ENCODE measurements at places on chromosomes 5 and 9.

DNA sequence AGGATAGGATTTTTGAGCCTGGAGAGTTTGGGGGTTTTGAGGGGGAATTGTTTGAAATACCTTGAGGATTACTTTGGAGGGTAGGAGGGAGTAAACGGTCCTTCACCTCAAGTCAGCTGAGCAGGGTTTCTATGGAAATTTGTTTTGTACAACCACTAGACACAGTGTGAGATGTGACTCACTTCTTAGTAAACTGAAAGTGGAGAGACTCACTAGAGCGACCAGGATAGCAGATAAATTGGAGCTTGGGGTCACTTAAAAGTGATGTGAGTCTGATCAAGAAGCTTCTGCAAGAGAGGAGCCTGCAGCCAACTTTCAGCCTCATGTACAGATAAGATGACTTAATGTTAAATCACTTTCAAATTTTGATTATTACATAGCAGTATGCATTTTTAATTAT is 1945.9 kb upstream of the NUDT12 start:
- DNase-seq, result no peak

DNA sequence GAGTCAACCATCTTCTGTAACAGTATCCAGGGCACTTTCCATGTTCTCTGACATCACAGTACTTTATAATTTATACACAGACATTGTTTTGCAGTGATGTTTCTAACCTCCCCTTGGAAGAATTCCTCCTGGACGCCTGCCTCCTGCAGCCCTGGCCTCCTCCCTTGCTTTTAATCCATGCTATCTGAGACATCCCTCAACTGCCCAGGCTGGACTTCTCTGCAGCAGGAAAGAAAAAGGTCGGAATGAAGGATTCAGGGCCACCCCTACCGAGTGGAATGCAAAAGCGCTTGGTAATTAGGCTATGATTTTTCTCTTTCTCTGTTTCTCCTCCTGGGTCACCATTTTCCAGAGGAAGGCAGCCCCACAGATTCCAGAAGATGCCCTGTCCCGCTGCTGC is 47.0 kb upstream of the SHC3 start:
- DNase-seq, result peak; percentile 52

GRCh38 chr5:137260820-137261695 is 238.1 kb downstream of the SPOCK1 start:
- no peak for DNase-seq

- DNase-seq, result no peak
These were observed 148.1 kb downstream of the NPR3 start for GRCh38 chr5:32859211-32859641.

DNA sequence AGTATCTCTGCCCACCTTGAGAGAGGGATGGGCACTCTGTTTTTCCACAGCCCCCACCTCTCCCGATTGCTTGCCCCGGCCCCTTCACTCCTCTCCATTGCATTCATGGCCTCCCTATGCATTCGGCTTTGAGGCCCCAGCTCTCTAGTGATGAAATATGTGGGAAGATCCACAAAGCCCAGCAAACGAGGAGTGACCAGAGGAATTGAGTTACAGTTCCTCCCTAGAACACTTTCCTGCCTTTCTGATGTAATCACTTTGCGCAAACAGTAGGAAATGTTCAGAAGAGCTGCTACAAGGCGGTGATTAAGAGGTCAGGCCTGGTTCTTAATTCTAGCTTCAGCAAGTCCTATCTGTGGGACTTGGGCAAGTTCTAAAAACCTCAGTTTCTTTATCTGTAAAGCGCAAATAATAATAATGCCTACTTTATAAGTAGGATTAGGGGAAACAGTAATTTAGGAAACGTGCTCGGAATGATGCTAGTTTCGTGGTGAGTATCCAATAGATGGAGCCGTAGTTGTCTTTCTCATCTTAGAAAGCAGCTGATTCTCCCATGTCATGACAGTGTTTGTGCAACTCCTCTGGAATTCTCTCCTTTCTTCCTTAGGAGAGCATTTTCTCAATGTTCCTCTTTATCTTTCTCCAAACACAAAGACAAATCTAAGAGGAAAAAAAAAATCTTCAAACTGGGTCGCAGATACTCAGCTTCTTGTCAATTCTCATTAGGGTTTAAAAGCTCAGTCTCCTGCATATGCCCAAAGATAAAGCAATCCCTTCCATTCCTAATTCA is 99.5 kb upstream of the MSX2 start:
- no peak for DNase-seq

DNA sequence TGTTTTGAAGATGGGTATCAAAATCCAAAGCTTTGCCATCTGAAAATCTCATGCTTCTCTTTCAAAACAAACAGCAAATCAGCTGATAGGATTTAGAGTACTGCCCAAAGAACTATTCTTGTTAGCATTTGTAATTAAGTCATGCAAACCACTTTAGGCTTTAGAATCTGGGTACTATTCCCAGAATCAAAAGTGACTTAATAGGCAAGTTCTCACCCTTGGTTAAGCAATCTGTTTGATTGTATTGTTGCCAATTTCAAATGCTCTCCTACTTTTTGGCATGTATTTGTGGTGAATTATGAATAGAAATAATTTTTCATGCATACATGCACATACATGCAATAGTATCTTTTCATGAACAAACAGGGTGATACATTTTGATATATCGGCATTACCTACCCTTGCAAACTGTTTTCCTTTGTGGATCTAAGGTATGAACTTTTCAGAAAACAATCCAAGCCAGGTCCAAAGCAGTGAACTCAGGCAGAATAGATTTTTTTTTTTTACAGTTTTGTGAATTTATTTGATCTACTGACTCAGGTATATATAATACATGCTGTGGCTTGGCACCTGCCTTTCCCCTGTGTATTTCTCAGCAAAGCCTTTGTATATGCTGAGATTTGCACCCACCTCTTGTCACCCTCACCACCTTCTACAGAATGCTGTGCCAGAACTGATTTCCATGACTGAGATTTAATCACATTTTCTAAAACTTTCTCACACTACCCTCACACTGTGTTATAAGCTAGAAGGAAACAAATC is 9.0 kb downstream of the IL33 start:
- DNase-seq, result no peak

DNA sequence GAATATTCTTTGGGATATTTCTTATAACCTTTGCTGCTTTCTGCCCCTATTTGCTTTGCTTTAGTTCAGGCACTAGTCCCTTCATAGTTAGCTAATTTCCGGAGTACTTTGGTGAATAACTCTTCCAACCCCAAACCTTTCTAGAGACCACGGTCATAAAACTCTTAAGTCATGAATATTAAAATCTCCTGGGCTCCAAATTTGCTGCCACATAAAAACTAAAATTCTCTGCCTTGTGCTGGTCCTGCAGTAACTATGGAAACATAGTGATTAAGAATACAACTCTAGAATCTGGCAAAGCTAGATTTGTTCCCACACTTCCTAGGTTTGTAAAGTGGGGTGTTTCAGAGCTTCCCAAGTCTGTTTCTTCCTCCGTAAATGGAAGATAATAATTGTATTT is 10.0 kb upstream of the ACTBL2 start:
- no peak for DNase-seq

DNA sequence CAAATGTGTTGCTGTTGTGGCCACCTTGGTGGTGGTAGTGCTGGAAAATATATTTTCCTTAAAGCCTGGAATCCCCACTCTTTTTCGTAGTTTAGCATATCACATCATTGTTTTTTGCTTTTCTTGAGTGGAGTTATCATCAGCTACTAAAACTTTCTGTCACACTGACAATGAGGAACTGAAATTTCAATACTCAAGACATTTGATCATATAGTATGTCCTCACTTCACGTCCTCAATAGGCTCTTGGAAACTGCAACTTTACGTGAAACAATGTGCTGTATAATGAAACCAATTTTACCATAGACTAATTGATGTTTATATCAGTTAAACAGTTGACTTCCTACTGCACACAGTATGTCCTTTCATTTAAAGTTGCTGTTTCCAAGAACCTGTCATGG is 265.8 kb downstream of the ADGRV1 start:
- DNase-seq, result no peak

- no peak for DNase-seq
These were observed 21.1 kb upstream of the HSPA9 start for GRCh38 chr5:138596105-138596881.

DNA sequence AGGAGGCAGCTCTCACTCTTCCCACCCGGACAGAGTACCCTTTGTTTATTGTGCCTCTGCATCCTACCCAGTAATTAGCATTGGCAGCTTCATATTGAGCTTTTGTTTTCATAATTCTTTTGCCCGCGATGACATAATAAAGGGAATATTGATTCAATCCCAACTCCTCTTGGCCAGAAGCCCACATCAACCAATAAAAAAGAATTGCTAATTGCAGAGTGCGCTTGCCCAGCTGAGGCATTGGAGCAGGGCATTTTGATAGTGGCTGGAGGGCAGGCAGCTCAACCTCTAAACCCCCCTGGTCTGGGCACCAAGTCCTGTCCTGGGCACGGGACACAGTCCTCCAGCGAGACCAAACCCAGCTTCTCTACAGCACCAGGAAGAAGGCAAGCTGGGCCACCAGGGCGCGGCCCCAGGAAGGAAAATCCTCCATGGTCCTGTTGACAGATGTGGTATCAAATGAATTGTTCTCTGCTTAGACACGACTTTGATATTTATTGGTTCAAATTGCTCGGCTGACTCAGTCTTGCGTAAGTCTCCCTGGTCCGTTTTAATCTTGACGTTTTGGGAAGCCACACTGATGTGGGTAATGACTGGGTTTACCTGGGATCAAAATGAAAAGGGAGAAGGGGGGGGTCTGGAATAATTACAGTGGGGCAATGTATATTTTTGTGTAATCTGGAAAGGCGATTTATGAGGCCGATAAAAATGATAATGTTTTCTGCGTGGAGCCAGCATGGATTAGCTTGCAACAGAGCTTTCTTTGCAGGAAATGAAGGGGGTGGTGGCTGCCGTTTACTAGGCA is 220.7 kb upstream of the MSX2 start:
- DNase-seq, result peak; percentile 60

GRCh38 chr5:172744123-172745104 is 26.6 kb downstream of the DUSP1 start:
- no peak for DNase-seq

- DNase-seq, result no peak
These were observed 27.6 kb upstream of the ADRB2 start for GRCh38 chr5:148798786-148799185.

DNA sequence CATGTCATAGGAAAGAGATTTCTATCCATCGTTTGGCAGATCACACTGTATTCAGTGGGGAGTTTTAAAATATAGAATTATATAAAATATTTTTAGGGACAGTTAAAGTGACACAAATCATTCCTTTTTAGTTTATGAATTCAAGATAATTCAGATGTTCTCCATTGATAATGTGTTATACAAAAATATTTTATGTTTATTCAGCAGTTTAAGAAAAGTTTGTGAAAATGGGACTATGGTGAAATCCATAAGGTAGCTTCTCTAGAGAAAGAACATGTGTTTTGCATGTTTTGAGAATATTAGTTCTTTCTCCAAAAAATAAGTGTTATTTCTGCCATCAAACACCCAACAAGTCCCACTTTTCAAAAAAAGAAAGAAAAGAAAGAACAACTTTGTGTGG is 122.9 kb downstream of the EMB start:
- no peak for DNase-seq

DNA sequence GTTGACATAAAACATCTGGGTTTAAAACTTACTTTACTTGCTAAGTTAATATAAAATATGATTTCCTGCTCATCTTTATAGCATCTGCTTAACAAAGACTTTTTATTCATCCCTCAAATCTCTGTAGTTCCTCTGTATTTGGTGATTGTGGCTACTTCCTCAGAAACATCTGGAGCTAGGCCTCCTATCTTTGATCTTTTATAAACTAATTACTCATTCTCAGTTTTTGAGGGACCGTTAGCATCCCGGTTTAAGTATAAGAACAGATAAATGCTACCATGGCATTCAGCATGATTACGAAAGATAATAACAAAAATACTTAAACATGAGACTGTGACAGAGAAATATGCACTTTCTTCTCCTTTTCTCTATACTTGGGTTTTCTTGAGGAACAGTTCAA is 85.3 kb downstream of the SLC38A9 start:
- no peak for DNase-seq

DNA sequence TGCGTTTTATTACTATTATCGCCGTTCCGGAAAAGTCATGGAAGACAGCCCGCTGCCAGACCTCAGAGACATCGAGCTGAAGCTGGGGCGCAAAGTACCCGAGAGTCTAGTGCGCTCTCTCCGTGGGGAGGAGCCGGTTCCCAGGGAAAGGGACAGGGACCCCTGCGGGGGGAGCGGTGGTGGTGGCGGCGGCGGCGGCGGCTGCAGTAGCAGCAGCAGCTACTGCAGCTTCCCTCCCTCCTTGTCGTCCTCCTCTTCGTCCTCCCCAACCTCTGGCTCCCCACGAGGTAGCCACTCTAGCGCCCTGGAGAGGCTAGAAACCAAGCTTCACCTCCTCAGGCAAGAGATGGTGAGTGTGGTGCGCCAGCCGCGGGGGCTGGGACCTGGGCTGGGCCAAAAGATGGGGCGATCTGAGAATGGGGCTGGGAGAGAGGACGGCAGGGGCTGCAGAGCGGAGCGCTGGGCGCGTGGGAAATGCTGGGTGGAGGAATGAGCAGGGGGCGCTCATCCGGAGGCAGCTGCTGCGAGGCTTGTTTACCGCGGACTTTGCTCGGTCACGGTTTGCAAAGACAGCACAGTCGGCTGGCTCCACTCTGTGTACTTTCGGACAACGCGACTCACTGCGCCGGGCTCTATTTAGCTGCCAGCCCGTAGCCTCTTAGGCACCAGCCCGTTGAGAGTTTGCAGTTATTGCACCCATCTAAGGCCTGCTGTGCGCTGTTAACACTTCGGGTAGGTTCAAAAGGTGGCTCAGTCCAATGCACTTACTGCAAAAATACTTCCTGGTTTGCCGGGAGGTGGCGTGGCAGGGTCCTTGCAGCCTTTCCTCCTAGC is 1.1 kb downstream of the LURAP1L start:
- DNase-seq, result peak; percentile 85
